ENCODE measurements at places on chromosomes 2 and 18.

- DNase-seq = no peak
These were observed 156.0 kb upstream of the TWIST2 start for GRCh38 chr2:238691596-238692491.

GRCh38 chr2:20223407-20224163 lies 1.3 kb downstream of the SDC1 start:
- no peak for DNase-seq

DNA sequence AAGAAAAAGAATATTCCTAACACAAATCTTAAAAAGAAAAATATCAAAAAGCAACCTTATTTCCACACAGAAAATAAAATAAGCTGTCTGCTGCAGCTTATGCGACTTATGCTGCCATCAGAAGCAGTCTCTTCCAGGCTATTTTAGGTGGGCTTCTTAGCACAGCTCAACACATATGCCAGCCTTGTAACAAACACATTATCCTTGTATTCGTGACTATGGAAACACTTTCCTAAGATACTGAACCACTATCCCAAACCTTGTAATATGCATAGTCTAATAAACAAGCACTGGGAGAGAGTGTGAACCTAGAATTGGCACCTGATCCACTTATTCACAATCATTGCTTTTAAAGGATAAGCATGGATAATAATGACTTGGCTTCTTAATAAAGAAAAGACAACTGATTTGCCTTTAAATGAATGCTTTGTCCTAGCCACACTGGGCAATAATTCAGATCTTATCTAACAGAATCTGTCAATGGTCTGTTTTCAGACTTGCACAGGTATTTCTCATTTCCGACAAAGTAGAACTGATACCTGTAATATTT lies 40.0 kb upstream of the RNU4ATAC start:
- no peak for DNase-seq

GRCh38 chr2:238256111-238256510 lies 16.3 kb upstream of the HES6 start:
- DNase-seq = no peak

GRCh38 chr2:196233805-196234475 lies 62.6 kb upstream of the STK17B start:
- no peak for DNase-seq

DNA sequence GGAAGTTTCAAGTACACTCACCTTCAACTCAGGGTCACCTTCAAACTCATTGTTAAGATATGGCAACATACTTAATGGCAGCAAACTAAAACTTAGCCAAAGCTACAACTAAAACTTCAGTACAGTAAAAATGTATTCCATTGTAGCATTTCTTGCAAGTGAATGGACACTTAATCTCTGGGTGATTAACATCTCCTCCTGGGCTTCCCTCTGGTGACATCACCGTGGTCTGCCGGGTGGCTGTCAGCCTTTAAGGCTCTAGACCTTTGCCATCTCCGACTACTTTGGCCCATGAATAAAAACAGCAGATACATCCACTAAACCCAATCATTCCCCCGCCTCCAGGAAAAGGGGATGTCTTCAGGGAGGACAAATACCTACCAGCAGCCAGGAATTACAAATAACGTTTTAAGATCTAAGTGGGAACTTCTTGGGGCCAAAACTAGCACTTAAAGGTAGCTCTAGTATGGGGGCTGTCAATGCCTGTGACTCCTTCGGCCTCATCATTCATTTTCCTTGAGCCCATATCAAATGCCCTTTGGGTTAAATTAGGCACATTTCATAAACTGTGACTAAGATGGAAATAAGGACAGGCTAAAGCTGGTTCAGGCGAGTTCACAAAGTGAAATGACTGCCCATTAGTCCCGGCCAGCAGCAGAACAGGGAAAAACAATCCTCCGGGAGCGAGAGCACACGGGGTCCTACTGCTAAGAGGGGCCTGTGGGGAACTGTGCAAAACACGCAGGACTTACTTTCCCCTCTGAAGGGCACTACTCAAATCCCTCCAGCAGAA lies 1.1 kb downstream of the TFCP2L1 start:
- DNase-seq = no peak

- DNase-seq = no peak
These were observed 36.1 kb downstream of the MROH2A start for GRCh38 chr2:233814056-233814835.

DNA sequence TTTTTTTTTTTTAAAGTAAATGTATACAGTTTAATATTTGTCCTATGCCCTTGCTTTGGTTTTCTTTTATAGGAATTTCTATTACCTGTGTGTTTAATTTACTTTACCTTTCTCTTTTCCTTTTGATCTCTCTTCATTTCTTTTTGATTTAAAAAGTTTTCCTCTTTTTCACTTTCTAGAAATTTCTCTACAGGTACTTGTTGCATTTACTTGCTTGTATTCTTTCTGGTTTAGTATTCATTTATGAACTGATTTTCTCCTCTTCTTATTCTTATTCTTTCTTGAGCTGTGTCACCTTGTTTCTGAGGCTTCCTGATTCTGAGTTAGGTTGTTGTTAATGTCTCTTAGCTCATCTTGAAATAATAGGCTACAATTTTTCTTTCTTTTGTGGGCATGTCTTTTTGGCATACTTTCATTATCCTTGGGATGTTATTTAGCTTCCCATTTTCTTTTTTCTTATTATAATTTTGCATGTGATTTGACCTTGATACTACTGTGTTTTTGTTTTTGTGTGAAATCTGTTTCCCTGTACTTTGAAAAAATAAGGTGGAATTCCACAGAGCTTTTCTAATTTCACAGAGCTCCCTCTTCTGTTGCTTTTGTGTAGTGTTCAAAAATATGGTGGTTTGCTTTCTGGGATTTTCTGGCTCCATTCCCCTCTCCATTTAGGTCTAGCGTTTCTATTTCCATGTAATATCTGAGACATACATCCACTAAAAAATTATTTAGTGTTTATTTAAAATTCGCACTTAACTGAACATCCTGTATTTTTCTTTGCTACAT lies 25.5 kb upstream of the ALMS1 start:
- no peak for DNase-seq

- no peak for DNase-seq
These were observed 42.7 kb upstream of the PELI1 start for GRCh38 chr2:64186699-64187605.

DNA sequence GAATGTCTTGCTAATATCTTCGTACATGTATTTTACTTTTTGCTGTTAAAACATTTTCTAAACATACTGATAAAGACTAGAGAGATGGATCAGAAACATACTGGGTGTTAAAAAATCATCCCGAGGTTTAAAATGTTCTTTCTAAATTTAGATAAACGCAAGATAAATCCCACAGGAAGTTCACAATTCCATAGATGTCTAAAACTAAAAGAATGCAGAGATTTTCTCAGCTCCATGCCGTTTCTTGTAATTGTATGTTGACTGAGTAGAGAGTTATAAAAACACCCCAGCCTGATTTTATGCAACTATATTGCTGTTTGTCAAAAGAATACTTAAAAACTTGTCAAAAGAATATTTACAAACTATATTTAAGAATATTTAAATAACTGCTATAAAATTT lies 455.7 kb downstream of the ARHGAP15 start:
- DNase-seq = no peak

DNA sequence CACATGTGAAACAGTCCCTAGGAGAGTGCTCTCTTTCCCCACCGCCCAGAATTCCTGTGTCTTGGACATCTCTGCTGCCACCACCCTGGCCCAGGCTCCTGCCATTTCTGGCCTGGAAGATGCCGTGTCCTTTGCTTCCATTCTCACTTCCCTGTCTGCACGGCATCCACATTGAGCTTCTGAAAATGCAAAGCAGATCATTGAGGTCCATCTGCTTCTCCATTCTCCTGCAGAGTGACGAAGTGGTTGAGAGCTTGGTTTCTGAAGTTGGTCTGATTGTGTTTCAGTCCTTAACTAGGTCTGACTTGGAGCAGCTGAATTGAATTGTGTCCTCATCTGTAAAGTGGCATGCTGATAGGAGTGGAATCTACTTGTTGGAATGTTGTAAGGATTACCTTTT lies 98.7 kb upstream of the MGAT5 start:
- DNase-seq = no peak

DNA sequence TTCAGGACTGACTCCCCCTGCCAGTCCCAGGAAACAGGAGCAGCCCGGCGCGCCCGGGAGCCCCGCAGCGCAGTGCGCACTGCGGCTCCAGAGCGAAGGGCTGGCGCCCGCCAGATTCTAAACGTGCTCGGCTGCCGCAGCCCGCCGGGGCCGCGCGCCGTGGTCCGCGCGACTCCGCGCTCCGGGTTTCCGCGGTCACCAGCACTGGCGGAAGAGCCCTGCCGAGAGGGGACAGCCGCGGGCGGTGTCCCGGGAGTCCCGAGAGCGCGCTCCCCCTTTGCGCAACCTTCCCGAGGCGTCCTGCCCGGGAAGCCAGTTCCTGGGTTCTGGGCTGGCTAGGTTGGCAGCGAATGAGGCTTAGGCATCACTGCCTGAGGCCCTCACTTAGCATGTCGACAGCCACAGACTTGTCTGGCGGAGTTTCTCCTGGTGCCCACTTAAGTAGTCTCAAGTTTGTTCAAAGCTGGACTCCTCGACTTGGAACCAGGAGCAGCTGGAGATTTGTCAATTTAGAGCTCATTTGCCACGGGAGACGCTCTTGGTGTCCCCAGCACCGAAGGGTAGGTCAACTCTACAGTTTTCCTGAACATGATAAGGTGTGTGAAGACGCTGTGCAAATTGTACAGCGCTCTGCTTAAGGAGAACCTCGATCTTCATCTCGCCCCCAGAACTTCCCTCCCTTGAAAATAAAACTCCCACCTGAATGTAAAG lies 1.5 kb upstream of the VSNL1 start:
- DNase-seq = no peak

- no peak for DNase-seq
These were observed 223.9 kb downstream of the MBD5 start for GRCh38 chr2:148244593-148245292.

GRCh38 chr2:111053825-111054515 lies 66.7 kb upstream of the BCL2L11 start:
- DNase-seq = no peak

DNA sequence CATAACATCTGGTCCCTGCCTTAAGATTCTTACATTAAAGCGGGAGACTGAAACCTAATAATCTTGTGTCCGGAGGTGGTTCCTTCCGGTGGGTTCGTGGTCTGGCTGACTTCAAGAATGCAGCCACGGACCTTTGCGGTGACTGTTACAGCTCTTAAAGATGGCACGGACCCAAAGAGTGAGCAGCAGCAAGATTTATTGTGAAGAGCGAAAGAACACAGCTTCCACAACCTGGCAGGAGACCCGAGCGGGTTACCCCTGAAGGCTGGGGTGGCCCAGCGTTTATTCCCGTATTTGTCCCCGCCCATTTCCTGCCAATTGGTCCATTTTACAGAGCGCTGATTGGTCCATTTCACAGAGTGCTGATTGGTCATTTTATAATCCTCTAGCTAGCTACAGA lies 122.3 kb upstream of the SIX2 start:
- DNase-seq = no peak

- no peak for DNase-seq
These were observed 241.0 kb downstream of the FSIP2 start for GRCh38 chr2:185979546-185980071.

GRCh38 chr2:157269922-157270321 lies 12.4 kb downstream of the GALNT5 start:
- no peak for DNase-seq

GRCh38 chr2:3403587-3404334 lies 24.3 kb downstream of the TRAPPC12 start:
- DNase-seq = no peak

- no peak for DNase-seq
These were observed 940.9 kb downstream of the SLC4A3 start for GRCh38 chr2:220568296-220568695.

GRCh38 chr2:120224735-120225548 lies 1.7 kb upstream of the TMEM185B start:
- DNase-seq = no peak

DNA sequence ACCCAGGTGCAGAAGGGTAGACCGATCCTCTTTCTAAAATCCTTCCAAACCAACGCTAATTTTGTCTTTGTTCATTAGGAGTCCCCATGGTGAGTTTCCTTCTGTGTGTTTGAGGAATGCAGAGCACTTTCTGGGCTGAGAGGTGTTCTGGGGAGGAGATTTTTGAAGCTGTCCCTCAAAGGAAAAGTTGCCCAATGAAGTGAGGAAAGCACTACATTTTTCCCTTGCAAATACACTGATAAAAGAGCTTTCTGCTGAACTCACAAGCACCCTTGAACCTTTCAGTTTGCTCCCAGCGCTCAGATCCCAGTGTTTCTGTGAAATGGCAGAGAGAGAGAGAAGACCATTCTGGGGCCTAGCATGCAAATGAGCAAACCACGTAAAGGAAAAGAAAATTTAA lies 299.6 kb upstream of the FANCL start:
- DNase-seq = no peak

- no peak for DNase-seq
These were observed 322.8 kb upstream of the TANK start for GRCh38 chr2:160837416-160837815.

GRCh38 chr2:20976527-20976926 lies 67.3 kb downstream of the APOB start:
- peak; percentile 32 for DNase-seq

- DNase-seq = peak; percentile 50
These were observed 96.5 kb upstream of the SERTAD2 start for GRCh38 chr2:64750001-64750816.
